Activated CD4-positive, alpha-beta memory T cell treated with anti-CD3 and anti-CD28 coated beads for 36 hours (primary cell): ENCODE measurements at places on chromosomes 6 and 20.

GRCh38 chr6:166733900-166734299 lies 106.8 kb upstream of the RPS6KA2 start:
- DNase-seq: no peak

DNA sequence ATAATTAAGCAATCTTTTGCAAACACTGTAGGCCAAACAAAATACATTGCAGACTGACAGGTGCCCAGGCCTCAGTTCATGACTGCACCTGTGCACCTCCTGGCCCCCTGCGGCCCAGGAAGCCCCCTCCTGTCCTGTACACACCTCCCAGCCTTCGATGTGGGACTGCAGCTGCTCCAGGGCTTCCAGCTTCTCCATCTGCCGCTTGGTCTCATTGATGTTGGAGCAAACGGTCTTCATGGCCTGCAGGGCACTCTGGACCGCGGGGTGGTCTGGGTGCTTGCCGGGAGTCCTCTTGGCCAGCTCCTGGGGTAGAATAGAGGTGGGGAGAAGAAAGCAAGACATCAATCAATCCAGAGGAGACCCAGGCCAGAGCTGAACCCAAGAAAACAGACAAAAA lies 119.7 kb downstream of the PREX1 start:
- DNase-seq: no peak

GRCh38 chr6:20182926-20183521 lies 29.2 kb downstream of the MBOAT1 start:
- DNase-seq: no peak

DNA sequence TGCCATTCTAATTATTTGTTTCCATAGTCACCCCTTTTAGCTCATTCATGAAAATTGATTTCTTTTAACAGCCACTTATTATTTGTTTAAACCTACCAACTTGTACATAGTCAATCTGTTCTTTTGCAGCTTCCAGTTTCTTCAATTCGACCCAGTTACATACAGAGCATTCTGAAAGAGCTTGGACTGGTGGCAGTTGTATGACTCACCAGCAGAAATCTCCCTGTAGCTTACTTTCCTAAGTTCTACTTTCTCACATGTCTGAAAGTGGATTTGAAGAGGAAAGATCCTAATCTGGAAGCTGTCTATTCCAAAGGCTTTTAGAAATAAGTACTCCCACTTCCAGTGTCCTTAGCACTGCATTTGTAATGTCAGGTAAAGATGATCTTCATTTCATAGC lies 447.9 kb downstream of the HTR1B start:
- DNase-seq: no peak

DNA sequence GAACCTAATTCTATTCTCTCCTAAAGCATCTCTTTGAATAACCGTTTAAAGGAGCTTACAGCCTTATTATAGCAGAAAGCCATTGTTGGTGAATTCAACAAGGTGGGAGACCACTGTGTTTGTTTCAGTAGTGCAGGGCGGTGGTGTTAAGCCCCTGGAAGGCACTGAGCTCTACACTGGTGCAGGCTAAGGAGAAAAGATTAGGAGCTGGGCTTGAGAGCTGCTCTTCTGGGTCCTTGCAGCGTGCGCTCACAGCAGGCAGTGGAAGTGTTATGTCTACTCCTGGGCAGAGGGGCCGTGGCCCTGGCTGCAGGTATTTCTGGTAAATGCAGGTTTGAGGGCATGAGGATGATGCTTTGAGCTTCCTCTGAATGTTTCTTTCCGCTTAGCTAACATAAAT lies 361.2 kb downstream of the RNF144B start:
- no peak for DNase-seq

GRCh38 chr6:62980093-62980492 lies 231.2 kb upstream of the FKBP1C start:
- no peak for DNase-seq

DNA sequence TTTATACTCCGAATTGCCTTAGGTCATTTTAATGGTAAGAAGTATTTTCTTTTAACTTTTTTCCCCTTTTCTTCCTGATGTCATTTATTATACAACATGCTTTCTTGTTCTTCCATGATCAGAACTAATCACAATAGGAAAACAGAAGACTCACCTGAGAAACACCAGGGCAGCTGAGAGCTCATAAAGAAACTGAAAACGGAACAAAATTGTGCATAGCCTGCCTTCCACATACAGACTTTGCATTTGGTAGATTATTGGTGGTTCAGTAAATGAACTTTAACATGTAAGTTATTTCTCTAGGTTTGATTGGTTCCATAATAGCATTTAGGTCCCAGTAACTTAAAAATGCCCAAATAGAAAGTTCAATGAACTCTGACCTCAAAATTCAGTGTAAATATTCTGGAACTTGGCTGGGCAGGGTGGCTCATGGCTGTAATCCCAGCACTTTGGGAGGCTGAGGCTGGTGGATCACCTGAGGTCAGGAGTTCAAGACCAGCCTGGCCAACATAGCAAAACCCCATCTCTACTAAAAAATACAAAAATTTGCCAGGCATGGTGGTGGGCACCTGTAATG lies 161.1 kb upstream of the DTNBP1 start:
- DNase-seq: no peak

- DNase-seq: no peak
Measured at GRCh38 chr6:17202526-17202925, 78.6 kb upstream of the RBM24 start.
